ENCODE measurements at places on chromosomes 13 and 19.

DNA sequence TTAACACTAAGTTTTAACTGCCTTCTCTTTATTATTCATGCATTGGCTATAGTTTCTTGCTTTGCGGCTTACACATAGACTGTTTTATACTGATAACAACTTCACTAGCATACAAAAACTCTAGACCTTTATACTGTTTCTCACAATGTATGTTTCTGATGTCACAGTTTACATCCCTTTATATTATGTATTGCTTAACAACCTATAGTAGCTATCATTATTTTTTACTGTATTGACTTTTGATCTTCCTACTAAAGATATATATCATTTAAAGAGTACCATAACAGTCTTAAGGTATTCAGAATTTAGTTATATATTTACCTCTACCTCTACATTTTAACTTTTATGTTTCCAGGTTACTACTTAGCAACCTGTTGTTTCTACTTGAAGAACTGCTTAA, 543.3 kb upstream of the ARGLU1 start:
- DNase-seq, result no peak

DNA sequence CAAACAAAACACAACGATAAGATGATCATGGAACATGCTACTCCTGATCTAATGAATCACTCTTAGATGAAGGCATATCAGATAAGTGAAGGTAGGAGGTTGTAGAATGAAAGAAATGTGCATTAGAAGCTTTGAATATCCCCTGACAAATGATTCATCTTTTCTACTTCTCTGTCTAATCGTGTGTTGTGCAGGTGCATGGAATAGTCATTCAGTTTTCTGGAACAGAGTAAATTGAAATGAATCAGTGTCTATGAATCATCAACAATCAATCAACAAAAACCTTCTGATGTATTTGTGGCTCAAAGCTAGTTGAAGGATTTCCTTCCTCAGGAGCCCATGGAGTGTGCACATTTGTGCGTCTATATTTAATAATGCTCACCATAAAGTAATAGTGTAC, 1290.4 kb upstream of the PCDH20 start:
- peak; percentile 0 for DNase-seq

DNA sequence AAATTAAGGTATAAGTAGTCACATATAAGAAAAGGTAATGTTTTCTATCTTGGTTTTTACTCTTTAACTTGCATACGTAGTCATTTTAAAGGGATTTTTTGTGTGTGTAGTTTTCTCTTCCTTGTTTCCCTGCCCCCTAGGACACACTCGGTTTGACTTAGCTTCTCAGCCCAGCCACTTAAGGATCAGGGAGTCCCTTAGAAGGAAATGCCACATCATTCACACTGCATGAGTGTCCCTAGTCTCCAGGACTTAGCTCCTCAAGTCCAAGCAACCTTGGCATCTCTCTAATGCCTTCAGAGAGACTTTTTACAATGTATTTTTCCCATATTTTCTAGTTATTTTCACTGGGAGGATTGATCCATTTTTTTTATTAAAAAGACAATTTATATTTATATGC, 1407.7 kb downstream of the EFNB2 start:
- DNase-seq, result no peak

- peak; percentile 86 for DNase-seq
These were observed 1.1 kb downstream of the NAXD start for GRCh38 chr13:110616103-110617101.

DNA sequence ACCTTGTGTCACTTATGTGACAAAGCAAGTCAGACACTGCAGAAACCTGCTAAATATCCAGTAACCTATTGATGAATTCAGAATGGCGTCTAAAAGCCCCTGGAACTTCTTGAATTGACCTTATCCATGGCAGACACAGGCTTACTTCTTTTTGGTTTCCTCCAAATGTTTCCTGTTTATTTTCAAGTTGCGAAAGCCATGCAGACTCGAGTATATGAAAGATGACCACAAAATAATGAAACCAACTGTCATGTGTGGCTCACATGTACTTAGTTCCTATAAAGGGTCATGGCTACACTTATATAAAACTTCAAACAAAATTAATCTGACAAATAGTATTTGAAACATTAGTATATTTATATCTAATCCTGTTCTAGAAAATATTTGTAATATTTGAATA, 113.1 kb upstream of the FNDC3A start:
- no peak for DNase-seq

- DNase-seq, result peak; percentile 64
These were observed 24.7 kb upstream of the SPATA13 start for GRCh38 chr13:24135674-24136300.

GRCh38 chr13:49410477-49410876, 33.4 kb downstream of the CAB39L start:
- DNase-seq, result no peak

All from fibroblast of mammary gland (primary cell).